Gastrocnemius medialis (tissue), 4 donors: ENCODE measurements at places on chromosomes 5 and 9. TPM values are rescaled to one million over a fixed set of nuclear protein-coding genes. Genes with fewer than 3 reads are reported as not detected.

GRCh38 chr5:43432486-43433375, 20.5 kb upstream of the CCL28 start:
- H3K27me3 ChIP-seq, result no peaks in the 10 kb centered on the region
- H3K36me3 ChIP-seq, result no peaks in the 10 kb centered on the region
- no peak overlapping the region for H3K27ac ChIP-seq
- peaks cover 4% of the 10 kb centered on the region for H3K4me1 ChIP-seq
- no peak overlapping the region for H3K4me3 ChIP-seq
- peak; percentile 2 for DNase-seq

The NFIL3 gene
- 167 TPM for total RNA-seq

GRCh38 chr9:86697213-86697612, 250.1 kb downstream of the GAS1 start:
- no peak for DNase-seq
- no peak overlapping the region for H3K4me3 ChIP-seq
- no peaks in the 10 kb centered on the region for H3K36me3 ChIP-seq
- no peaks in the 10 kb centered on the region for H3K4me1 ChIP-seq
- H3K27me3 ChIP-seq, result no peaks in the 10 kb centered on the region
- H3K27ac ChIP-seq, result no peak overlapping the region

The FBP2 gene
- 12.1 TPM for total RNA-seq

The TSSK1B gene
- total RNA-seq, result not detected

GRCh38 chr5:10856683-10857337, 95.8 kb upstream of the DAP start:
- no peak overlapping the region for H3K4me3 ChIP-seq
- H3K4me1 ChIP-seq, result no peaks in the 10 kb centered on the region
- no peaks in the 10 kb centered on the region for H3K36me3 ChIP-seq

- H3K27me3 ChIP-seq, result no peaks in the 10 kb centered on the region
- H3K4me1 ChIP-seq, result no peaks in the 10 kb centered on the region
- no peaks in the 10 kb centered on the region for H3K36me3 ChIP-seq
Observed at GRCh38 chr9:133440874-133441273, 18.7 kb downstream of the ADAMTS13 start.

DNA sequence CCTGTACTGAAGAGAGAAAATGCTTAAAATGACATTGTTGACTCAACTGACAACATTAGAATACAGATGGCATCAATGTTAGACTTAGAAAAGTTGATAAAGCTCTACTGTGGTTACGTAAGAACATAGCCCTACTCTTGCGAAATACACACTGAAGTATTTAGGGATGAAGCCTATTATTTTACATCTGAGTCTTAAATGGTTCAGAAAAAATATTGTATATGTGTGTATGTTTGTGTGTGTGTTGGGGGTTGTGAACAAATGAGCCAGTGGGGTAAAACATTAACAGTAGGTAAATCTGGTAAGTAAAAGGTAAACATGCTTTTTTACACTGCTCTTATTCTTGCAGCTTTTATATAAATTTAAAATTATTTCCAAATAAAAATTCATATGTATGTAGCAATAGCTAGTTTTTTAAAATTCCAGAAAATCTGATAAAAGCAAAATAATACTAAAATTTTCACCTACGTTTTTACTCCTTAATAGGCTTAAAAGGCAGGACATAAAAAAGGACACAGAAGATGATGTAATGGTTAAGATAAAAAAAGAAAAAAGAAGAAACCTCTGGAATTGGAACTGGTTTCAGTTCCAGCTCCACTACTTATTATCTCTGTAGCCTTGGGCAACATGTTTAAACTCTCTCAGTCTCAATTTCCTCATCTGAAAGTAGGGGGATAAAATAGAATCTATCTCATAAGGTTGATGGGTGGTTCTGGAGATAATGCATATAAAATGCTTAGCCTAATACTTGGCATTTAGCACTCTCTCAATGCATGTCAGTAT, 44.3 kb downstream of the GARNL3 start:
- peak overlapping the region; percentile 52 for H3K27ac ChIP-seq
- no peak for DNase-seq
- H3K4me1 ChIP-seq, result peaks cover 39% of the 10 kb centered on the region
- no peak overlapping the region for H3K4me3 ChIP-seq
